ENCODE measurements at places on chromosomes 1 and 21. TPM values are rescaled to one million over a fixed set of nuclear protein-coding genes. Genes with fewer than 3 reads are reported as not detected.

The PAX7 gene
- not detected for total RNA-seq

DNA sequence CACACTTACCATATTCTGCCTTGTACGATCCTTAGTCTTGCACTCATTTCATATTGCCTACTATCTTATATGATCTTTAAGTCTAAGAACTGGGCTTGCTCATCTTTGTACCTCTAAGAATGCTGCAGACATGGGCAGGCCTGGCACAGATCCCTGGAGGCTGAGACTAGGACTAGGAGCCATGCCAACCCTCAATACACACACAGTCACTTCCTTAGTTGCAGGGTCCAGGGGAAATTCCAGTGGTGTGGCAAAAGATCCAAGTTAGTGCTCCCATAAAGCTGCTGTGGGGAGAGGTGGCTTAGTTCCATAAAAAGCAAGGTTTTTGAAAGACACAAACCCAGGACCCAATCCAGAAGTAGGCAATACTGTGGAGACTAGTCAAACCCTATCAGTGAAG, 59.9 kb downstream of the CYYR1 start:
- DNase-seq, result no peak

GRCh38 chr1:101408212-101409042, 171.6 kb downstream of the S1PR1 start:
- DNase-seq, result no peak

The TSPEAR gene
- total RNA-seq, result not detected

The PHC2 gene
- 98.4 TPM for total RNA-seq

- no peak for DNase-seq
These were observed 333.9 kb upstream of the ADAMTS5 start for GRCh38 chr21:27300770-27301169.

- DNase-seq, result no peak
These were observed at the start of gene PGBD5 for GRCh38 chr1:230426246-230427093. TSS of gene PGBD5 (minus strand) at chr1:230426332. CDS start at chr1:230425928, 404 bp downstream.

GRCh38 chr1:228500901-228501871, 14.0 kb downstream of the RNF187 start:
- DNase-seq, result peak; percentile 91

The ABL2 gene
- 12.1 TPM for total RNA-seq

DNA sequence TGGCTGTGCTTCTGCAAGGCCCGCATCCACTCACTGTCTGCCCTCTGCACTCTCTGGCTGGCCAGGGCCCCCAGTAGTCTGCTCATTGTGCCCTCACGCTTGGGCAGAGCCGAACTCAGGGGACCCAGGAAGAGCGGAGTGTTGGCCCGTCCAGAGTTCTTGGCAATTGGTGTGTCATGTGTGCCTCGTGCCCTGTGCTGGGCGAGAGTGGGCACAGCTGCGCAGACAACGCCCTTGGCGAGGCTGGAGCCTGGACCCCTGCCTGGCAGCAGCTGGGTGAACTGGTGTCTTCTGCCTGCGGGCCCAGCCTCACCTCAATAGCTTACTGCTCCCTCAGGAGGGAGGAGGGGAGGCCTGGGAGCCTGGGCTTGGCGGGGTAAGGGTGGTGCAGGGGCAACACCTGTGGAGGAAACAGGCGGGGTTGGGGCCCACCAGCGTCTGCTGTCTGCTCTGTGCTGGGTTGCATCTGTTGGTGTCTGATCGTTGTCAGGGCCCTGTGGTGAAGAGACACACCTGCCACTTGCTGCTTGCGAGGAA, 2.1 kb downstream of the GUK1 start:
- DNase-seq, result no peak

DNA sequence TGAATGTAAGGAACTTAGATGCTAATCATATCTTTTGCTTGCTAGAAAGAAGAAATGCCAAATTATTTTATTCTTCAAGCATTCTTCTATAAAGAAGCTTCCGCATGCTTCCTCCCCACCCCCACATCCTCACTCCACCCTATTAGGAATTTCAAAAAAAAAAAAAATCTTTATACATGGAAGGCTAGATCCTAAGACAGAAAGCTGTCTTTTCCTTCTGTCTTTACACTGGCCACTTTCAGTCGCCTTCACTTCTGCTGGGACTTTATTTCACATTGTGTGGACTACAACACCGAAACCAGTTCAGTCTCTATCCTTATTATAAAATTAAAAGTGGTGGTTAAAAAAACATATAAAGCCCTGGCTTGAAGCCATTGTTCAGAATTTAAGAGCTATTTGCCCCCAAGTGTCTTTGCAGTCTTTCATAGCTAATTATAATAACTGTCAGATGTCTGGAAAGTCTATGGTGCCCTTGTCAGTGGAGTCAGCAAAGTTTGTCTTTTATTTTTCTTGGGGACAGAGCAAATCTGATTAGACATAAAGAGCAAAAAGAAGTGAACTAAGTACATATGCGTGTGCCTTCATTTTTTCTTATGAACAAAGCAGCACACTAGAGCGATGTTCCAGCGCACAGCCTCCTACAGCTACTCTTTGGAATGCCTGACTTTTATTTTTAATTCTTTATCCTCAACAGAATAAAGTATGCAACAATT, 297.7 kb downstream of the PTPRC start:
- DNase-seq, result no peak

The CHRNB2 gene
- total RNA-seq, result not detected

DNA sequence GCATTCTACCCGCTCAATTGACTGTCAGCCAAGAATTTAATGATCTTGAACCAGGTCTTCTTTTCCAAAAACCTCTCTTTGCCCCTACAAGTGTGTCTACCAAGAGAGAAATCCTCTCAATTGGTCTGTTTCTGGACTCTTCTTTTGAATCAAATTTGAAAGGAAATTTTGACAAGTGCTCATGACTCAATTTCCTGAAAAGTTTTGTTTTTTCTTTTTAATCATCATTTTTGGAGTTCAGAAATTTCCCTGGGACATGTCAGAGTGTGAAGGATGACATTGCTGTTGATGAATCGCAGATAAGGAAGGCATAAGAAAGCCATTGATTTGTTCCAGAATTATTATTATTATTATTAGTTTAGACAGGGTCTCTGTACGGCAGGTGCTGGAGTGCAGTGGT, 88.2 kb upstream of the AKT3 start:
- no peak for DNase-seq

- no peak for DNase-seq
These were observed 59.5 kb upstream of the LAPTM5 start for GRCh38 chr1:30817077-30817438.

The C8A gene
- total RNA-seq, result not detected

The GSTM4 gene
- 52.6 TPM for total RNA-seq

DNA sequence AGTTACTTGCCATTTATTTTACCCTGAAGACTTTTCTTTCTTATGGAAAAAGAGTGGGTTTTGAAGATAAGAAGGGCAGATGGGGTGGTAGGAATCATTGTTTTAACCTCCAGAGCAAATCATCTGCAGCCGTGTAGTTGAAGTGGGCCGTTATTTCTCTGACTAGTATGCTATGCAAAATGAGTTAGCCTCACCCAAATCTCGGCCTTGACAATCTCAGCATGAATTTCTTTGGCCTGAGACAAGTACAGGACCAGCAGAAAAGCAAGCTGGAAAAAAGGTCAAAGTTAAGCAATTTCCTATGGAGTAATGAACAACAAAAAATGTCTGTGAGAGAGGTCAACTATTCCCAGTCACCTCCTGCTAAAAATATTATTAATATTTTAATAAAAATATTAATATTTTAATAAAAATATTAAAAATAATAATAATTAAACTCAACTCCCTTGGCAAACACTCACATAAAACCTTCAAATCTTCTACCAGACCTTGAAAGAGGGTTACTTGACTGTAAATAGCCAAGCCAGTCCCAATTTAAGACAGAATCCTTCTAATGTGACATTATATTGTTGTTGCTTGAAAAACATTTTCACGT, 6.8 kb upstream of the TEKT2 start:
- no peak for DNase-seq

GRCh38 chr21:36097427-36098181, 27.8 kb downstream of the CBR1 start:
- no peak for DNase-seq

The PIGV gene
- 6.4 TPM for total RNA-seq

The OLFM3 gene
- not detected for total RNA-seq
